ENCODE measurements at places on chromosomes 12 and 14.
A peak's percentile ranks its signal among the peaks of the same experiment; 100 is the strongest.

GRCh38 chr14:101222362-101223070 is 319.0 kb upstream of the RTL1 start:
- DNase-seq: no peak

- DNase-seq: no peak
Observed at GRCh38 chr12:26226629-26227360, 31.4 kb downstream of the SSPN start.

GRCh38 chr12:94873734-94874517 is 129.6 kb downstream of the NDUFA12 start:
- DNase-seq: no peak

DNA sequence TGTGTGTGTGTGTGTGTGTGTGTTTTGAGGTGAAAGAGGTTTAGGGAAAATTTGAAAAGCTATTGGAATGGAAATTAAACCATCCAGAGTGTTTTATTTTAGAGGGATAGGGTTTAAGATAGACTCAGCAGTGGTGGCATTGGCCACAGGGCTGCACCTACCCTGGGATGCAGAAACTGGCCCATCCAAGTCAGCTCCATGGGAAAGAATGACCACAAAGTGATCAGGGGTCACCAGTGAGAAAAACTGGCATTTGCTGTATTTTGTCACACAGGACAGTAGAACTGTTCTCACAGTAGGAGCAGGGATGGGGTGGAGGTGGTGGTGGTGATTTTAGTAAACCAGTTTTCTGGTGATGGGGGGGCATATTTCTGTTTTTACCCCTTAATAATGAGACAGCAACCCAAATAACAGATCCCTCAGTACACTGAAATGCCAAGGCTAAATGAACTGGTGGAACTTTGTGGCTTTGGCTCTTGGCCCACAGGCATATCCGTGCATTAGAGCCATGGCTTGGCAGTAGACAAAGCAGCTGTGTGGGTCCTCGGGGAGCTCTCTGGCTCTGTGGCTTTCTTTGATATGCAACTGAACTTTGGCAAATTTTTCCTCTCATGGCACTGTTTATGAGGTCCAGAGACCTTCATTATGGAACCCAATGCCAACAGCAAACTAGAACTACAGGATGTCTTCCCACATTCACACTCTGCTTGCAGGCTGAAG is 348.3 kb downstream of the ZFP36L1 start:
- no peak for DNase-seq

- no peak for DNase-seq
Observed at GRCh38 chr14:54500744-54501143, 9.0 kb upstream of the CGRRF1 start.

- no peak for DNase-seq
Observed at GRCh38 chr12:114779186-114779585, 95.2 kb upstream of the TBX3 start.

DNA sequence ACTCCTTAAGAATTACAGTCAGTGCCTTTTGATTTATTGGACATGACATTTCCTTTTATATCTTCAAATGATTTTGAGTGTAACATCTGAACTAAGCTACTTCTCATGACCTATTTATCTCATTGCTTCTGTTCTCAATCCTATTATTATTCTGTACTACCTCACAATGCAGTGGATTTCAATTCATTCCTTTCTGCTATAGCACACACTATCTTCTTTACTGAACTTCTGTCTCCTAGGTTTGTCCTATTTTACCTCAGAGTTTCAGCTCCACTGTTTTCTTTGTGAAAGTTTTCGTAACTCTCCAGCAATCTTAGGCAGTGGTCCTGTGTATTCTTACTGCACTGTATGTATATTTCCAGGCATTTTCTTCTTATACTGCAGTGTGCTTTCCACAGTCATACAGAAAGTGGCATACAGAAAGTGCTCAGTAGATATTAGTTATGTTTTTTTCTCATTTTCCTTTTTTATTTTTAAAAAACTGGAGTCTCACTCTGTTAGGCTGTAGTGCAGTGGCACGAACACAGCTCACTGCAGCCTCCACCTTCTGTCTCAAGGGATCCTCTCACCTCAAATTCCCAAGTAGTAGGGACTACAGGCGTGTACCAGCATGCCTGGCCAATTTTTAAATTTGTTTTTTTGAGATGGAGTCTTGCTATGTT is 368.6 kb upstream of the RGS6 start:
- no peak for DNase-seq

- DNase-seq: no peak
Observed at GRCh38 chr14:75615200-75615599, 36.8 kb downstream of the FLVCR2 start.

- DNase-seq: no peak
Observed at GRCh38 chr14:57182760-57183503, 85.8 kb downstream of the EXOC5 start.

- no peak for DNase-seq
Observed at GRCh38 chr12:78101946-78102635, 271.4 kb downstream of the NAV3 start.

GRCh38 chr14:94129111-94129757 is at the start of gene IFI27L2:
IFI27L2 (minus strand) TSS chr14:94129604; CDS start chr14:94129564, 40 bp downstream.
- DNase-seq: peak; percentile 59

GRCh38 chr12:79547735-79548609 is 142.8 kb downstream of the PAWR start:
- no peak for DNase-seq

GRCh38 chr14:50794068-50794645 is 36.8 kb downstream of the NIN start:
- no peak for DNase-seq

- DNase-seq: no peak
Observed at GRCh38 chr12:94121886-94122285, 26.5 kb upstream of the PLXNC1 start.

DNA sequence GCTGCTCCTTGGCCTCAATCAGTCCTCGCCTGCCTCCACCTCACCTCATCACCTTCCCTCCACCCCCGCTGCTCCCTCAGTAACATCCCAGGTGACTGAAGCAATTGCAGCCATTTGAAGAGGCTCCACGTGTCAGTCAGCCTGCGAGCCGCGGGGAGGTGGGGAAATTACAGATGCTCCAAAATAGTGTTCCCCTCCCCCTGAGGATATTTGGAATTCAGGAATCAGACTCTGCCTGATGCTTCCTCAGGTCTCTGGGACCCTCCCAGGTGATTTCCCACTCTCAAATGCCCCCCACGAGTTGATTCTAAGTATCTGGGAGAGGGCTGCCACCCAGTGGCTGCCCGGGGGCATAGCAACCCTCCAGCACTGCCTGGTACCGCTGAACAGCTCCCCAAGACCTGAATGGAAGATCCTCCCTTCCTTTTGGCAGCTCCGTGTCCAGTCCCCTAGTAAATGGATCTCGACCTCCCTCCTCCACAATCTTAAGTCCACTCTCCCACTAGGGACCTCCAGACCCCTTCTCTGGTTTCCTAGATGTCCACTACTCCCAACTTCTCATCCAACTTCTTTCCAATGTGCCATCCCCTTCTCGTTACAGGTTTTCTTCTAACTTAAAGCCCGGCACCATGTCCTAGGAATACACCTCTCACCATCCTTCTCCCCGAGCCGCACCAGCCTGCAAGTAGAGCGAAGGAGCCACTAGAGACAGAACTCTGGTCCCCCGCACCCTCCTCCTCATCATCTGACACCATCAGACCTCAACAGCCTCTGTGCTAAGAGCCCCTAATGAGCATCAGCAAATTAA is 1.4 kb upstream of the ASIC1 start:
- DNase-seq: no peak

GRCh38 chr12:97760601-97761000 is 298.0 kb downstream of the RMST start:
- no peak for DNase-seq

- no peak for DNase-seq
Observed at GRCh38 chr12:130954544-130954831, 781 bp downstream of the ADGRD1 start.

- peak; percentile 66 for DNase-seq
Observed at GRCh38 chr12:57124261-57124877, 3.9 kb upstream of the LRP1 start.

DNA sequence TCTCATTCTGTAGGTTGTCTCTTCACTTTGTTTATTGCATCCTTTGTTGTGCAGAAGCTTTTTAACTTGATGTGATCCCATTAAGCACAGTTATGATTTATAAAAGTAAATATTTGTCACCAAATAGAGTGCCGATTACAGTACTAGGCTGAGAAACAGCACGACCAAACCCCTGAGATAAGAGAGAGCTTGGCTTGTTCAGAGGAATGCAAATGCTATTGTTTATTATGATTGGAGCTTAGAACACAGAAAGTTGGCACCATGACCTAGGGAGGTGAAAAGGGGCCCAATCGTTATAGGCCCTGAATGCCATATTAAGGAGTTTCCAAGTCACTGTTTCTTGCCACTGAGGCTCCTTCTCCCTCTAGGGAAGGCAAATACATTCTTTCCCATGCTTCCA is 214.9 kb downstream of the KITLG start:
- DNase-seq: no peak

DNA sequence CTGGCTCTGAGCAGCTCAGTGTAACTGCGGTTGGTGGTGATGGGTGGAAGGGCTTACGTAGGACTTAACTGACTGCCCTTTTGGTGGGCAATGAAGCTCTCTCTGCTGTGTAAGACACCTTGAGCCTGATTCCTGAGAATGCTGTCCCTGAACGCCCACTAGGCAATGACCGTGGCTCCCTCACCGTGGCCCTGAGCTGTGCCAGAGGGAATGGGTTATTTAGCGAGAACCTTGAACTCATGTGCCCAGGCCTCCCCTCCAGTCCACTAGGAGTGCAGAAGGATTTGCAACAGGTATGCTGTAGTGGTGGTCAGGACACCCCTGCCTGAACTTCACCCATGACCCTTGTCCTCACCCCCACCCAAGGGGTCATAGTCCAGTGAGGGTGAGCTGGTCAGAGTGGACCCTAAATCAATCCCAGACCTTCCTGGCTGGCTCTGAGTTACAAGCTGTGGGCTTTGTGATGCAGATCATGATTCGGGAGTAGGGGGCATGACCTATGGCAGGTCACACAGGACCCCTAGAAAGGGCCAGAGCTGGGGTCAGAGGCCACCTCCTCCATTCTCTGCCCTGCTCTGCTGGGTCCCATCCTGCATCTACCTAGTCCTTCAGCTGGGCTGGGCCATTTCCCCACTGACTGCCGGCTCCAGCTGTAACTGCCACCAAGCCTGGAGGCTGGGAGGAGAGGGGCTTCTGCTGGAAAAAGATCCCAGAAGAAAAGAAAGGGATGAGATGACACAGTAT is 14.5 kb upstream of the ANKRD33 start:
- DNase-seq: no peak

DNA sequence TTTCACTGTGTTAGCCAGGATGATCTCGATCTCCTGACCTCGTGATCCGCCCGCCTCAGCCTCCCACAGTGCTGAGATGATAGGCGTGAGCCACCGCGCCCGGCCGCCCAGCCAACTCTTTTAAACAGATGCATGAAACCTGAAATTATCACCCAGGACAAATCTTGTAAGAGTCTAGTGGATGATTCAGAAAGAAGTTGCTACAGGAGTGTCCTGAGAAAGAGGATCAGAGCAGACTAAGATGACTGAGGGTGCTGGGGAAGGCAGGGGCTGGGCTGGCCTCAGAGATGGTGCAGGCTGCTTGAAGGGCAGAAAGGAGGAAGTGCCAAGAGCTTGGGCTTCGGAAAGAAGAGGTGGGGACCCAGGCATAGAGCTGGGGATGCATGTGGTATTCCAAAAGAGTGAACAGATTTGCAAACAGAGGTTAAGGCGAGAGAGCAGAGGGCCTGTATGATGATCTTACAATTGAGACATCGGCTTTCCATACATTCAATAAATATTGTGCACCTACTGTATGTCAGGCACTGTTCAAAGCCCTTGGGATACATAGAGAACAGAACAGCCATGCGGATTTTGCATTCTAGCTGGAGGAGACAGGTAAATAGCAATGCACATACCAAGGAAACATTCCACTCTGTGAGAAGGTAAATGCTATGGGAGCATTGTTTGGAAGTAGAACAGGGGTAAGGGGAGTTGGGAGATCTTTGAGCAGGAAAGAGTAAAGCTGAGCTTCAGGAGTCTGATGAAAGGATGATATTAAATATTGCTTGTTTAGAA is 7.4 kb upstream of the CD9 start:
- no peak for DNase-seq

DNA sequence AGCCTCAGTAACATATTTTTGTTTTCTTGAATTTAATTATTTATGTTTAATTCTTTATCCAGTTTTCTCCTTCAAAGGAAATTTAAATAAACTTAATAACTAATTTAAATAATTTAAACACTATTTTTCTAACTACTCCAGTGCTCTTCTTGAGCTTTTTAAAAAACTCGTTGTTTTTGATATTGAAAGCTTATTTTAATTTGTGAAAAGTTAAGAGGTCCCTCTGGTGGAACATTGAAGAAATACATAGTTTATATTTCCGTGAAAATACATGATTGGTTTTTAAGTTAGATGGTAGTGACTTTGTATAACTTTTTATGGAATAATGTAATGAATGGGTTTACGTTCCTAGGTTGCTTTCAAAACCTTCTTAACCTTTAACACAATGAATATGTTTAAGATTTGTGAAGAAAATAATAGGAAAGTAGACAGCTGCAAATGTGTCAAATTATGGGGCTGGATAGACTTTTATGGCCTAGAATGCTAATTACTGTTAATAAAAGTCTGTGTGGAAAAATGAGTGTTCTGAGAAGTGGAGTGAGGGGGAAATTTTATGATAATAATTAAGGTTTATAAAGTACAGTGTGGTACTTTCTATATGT is 45.9 kb upstream of the MSRB3 start:
- no peak for DNase-seq

GRCh38 chr12:64678248-64678647 is 68.0 kb downstream of the RASSF3 start:
- no peak for DNase-seq

- no peak for DNase-seq
Observed at GRCh38 chr12:117518594-117519270, 157.3 kb upstream of the NOS1 start.

DNA sequence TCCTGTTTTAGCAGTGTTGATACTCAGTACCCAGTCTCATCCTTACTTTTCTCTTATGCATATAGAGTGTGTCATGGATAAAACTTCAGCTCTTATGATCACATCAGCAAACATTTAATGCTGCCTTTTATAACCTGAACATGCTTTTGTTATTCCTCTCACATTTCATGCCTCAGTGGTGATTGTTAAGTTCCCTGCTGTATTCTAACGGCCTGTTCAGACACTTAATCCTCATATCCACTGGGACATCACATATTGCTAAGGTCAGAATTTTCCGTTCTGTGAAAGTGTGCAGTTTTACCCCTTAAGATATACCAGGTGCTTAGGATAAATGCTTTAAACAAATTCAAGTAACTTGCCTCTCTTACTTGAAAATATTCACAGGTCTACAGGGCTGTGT is 268.7 kb upstream of the SEL1L start:
- no peak for DNase-seq

GRCh38 chr14:41144370-41144769 is 462.3 kb upstream of the LRFN5 start:
- no peak for DNase-seq

DNA sequence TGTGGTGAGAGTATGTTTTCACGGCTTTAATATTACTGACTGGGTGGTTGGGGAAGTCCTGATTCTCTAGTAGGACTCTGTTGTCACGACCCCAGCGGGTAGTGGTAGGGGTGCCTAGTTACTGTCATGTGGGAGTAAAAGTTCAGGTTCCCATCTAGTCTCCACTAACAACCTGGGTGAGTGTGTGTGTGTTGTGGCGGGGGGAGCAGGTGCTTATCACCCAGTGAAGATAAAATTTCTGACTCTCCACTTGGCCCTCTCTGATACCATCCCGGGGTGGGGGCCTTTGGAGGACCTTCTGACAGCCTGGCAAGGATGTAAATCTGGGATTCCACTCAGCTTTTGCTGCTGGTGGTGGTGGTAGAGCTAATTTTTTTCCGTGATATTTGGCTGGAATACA is 35.4 kb upstream of the GUCY2C start:
- DNase-seq: no peak

All from NCI-H1048 (cell line).